ENCODE measurements at places on chromosomes 13 and 19.

DNA sequence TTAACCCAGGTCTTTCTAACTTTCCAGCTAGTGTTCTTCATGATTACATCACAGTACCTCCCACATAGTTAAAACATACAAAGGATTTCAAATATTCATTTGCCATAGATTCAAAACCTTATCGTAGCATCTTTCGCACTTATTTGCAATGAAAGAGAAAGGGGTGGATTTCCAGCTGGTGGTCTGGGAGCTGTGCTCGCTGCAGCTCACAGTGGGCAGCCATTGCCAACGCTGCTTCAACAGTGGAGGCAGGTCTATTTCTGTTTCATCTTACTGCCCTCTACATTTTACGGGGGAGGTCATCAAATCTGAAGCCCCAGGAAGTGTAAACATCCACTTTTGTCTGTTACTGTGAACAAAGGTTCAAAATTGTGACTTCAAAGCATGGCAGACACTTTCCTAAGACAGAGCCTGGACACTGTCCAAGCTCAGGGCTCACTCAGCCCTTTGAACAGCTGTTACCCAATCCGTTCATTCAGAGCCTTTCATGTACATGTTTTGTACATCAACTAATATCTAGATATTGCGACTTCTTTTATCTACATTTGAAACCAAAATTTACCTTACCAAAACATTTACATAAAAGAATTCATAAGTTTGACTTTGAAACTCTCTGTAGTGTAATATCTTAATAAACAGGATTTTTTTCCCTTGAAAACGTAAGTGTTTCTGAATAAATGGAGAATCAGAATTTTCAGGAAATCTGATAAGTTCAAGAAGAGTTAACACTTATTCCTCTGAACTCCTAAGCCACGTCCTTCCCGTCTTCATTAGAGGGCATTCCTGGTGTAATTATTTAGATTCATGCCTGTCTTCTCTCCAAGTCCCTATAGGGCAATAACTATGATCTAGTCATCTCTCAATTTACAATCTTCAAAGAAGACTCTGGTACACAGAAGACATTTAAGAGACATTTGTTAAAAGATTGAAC, 25.1 kb downstream of the STARD13 start:
- no peak for DNase-seq

- DNase-seq = peak; percentile 95
Measured at GRCh38 chr19:54209811-54210494, 9.3 kb downstream of the RPS9 start.

- DNase-seq = no peak
Measured at GRCh38 chr19:2135474-2136402, 15.6 kb downstream of the AP3D1 start.

DNA sequence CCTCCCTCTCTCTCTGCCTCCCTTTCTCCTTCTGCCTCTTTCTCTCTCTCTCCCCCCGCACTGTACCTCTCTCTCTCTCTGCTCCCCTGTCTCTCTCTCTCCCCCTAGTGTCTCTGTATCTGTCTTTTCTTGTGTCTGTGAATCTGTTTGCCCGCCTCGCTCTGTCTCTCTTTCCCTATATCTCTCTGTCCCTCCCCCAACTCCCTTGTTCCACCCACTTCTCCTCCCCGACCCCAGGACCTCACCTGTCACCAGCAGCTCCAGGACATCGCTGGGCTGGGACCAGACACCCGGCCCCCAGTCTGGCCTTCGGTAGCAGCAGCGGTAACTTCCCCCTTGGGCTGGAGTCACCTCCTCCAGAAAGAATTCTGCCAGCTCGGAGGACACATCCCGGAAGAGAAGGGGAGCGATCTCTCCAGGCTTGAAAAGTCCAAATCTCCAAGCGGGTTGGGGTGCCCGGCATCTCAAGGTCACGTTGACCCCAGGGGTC, 3.9 kb downstream of the OSCAR start:
- DNase-seq = no peak

DNA sequence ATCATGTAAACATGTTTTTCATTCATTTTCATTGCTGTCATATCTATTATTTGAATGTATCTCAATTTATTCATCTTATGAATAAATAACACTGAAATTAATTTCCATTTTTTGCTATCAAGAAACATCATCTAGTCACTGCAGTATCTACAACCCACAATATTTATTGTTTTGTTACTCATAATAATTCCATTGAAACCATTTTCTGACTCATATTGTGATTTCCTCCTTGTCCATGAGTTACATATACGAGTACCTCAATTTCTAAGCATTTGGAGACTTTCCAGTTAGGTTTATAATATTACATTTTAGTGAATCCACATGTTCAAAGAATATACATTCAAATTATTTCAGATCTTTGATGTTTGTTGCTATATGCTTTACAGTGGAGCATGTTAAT, 1524.0 kb downstream of the SLITRK1 start:
- no peak for DNase-seq

DNA sequence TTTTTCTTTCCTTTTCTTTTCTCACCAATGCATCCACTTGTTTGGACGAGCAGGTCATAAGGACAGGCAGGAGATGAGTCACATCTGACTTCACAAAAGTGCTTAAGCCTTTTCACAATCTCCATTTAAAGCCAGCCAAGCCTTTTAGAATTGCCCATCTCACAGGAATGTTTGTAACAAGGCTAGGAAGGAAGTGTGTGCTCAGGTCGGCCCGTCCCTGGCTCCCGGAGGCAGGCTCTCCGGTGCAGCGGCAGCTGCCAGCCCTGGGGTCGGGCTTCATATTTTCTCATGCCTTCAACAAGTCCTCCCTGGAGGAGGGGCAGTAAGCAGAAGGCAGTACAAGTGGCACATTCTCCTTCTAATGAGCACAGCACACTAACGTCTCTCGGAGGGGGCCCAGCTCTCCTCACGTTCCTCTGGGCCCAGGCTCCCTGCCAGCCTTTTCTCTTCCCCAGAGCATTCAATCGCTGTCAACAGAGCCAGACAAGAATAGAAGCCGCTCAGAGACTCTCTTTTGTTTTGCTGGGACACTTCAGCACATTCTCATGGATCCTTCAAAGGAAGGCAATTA, 180.5 kb downstream of the COL4A1 start:
- no peak for DNase-seq

- no peak for DNase-seq
Measured at GRCh38 chr19:4979211-4979807, 10.4 kb downstream of the KDM4B start.

DNA sequence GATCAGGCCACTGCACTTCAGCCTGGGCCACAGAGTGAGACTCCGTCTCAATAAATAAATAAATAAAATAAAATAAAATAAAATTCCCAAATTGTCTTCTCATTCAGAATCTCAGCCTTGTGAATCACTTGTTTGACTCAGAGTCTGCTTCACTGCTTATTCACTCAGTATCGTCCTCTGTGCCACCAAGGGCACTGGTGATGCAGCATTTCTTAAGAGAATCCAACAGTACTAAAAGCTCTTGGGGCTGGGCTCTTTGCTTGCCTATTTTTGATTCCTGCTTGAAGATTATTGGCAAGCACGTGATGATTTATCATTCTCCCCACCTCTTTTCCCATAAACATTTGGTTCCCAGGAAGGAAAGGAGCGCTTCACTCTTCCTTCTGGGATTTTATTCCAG, 54.8 kb upstream of the HMGB1 start:
- DNase-seq = no peak

GRCh38 chr19:4087787-4088679, 21.3 kb upstream of the ZBTB7A start:
- DNase-seq = no peak

DNA sequence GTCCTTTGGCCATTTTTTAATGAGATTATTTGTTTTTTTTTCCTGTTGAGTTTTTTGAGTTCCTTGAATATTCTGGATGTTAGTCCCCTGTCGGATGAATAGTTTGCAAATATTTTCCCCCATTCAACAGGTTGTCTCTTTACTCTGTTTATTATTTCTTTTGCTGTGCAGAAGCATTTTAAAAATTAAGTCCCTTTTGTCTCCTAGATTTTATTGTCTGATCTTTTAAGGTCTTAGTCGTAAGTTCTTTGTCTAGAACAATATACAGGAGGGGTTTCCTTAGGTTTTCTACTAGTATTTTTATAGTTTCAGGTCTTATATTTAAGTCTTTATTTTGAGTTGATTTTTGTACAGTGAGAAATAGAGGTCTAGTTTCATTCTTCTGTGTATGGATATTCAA, 284.4 kb downstream of the GPC6 start:
- DNase-seq = no peak

DNA sequence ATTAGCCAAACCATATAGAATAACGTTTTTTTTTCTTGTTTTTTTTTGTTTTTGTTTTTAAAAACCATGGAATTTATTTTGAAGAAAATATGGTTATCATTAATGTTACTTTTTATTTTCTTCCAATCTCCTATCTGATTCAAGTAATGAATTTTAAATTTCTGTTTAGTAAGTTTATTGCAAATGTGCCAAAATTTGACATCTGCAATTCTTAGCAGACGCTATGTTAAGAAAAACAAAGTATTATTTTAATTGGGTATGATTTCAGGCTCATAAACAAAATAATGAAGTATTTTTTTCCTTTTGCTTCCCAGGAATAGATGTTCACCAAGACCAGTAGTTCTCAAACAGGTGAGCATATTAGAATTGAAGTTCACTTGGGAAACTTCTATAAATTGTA, 63.1 kb downstream of the POSTN start:
- DNase-seq = no peak

GRCh38 chr19:4649392-4650047, 10.2 kb downstream of the TNFAIP8L1 start:
- no peak for DNase-seq

GRCh38 chr13:111399776-111400538, 79.5 kb downstream of the TEX29 start:
- no peak for DNase-seq

- DNase-seq = no peak
Measured at GRCh38 chr19:48663667-48664066, 9.2 kb downstream of the NTN5 start.

DNA sequence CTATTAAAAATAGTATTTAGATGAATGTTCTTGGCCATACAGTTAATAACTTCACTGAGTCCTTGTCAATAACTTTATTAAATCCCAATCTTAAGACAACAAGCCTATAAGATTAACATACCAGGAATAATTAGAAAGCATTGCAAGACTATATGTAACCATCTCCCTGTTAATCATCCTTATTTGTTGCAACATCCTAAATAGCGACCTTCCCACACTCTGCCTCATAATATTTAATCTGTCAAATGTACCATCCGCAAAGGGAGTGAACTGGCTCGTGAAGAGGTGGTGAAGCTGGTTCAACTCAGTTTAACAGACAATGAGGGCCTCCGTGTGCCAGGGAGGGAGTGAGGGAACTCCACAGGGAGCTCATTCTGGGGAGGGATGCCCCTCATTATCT, 33.9 kb downstream of the KL start:
- no peak for DNase-seq

GRCh38 chr13:59641261-59641660, 522.5 kb downstream of the DIAPH3 start:
- no peak for DNase-seq

GRCh38 chr19:6065685-6066374, 44.5 kb downstream of the RFX2 start:
- no peak for DNase-seq

DNA sequence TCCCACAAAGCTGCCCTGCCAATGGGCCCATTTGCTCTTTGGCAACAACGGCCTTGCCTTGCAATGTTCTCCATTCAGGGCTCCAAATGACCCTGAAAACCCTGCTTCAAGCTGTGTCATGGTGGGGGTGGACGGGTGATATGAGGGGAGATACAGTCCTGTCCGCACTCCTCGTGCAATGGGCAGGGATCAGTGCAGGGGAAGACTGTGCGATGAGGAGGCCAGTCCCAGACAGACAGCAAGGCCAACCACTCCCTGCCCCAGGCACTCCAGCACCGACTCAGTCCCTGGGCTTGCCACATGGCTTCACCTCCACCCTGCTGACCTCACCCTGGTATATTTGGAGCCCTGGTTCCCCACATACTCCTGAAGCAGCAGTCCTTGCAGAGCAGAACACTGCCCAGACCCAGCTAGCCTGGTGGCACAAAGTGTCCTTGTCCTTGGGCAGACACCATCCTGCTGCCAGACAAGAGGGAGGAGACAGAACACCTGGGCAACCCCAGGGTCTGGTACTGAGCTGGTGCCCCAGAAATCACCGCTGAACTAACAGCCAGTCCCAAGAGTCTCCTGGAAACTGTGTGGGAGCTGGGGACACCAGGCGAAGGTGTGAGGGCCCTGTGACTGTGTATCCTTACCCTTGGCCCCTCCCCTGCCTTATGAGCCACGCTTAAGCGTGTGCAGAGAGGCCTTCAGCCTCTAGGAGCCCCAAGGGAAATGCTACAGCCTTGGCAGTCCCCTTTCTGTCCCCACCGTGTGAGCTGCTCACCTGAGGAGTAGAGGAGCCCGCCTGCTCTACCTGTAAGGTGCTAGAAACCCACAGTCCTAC, 9.1 kb upstream of the SLC35E1 start:
- DNase-seq = no peak

DNA sequence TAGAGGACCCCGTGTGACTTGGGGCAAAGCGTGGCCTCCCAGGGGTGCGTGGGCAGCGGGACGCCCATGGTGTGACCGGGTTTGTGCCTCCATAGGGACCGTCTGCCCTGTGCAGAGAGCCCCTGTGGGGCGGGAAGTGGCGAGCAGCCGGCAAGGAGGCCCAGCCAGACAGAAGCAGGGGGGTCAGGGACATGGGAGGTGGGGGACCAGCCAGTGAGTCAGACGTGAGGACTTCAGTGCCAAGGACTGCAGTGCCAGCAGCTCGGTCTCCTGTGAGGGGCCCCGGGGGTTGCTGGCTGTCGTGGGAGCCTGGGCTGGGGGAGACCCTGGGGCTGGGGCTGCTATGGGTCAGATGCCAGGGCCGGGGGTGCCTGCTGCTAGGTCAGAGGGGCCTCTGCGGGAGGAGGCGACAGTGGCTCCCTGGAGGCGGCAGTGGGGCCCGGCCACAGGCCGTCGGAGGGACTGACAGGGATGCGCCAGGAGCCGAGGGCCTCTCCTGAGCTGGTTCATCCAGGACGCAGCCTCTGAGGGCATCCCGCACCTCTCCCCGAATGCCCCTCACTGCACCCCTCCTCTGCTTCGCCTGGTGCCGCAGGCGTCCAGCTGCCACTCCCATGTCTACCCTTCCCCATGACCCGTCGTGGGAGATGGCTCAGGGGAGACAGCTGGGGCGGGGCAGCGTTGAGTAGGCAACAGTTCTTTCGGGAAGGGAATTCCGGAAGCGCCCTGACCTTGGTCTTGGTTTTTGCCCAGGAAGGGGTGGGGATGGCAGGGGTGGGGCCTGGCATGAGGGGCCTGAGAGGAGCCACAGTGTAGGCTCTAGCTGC, 80.0 kb downstream of the KDM4B start:
- DNase-seq = no peak

- no peak for DNase-seq
Measured at GRCh38 chr19:57227502-57227901, 3.3 kb upstream of the AURKC start.

- no peak for DNase-seq
Measured at GRCh38 chr13:53191091-53191490, 162.5 kb downstream of the OLFM4 start.

DNA sequence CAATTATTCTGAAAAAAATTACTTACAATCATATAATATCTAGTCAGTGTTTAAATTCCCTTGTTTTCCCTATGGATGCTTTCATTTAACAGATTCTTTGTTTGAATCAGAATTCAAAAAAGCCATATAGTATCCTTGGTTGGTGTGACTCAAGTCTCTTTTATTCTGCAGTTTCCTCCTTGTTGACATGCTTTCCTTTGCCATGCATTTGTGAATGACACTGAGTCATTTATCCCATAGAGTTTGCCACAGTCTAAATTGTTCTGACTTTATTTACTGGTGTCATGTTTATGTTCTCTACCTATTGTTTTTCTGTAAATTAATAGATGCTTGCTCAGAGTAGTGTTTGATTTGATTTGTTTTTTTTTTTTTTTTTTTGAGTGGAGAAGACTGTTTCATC, 893.8 kb upstream of the SLC10A2 start:
- no peak for DNase-seq
